Astrocyte (in vitro differentiated cells and primary cell): ENCODE measurements at places on chromosomes 12 and 14. TPM values are rescaled to one million over a fixed set of nuclear protein-coding genes. Genes with fewer than 3 reads are reported as not detected.

- H3K4me3 ChIP-seq = no peak overlapping the region
- no peaks in the 10 kb centered on the region for H3K4me1 ChIP-seq
- no peaks in the 10 kb centered on the region for H3K27me3 ChIP-seq
- H3K27ac ChIP-seq = no peak overlapping the region
- DNase-seq = no peak
- H3K36me3 ChIP-seq = no peaks in the 10 kb centered on the region
These were observed 26.2 kb downstream of the BRF1 start for GRCh38 chr14:105274637-105275036.

DNA sequence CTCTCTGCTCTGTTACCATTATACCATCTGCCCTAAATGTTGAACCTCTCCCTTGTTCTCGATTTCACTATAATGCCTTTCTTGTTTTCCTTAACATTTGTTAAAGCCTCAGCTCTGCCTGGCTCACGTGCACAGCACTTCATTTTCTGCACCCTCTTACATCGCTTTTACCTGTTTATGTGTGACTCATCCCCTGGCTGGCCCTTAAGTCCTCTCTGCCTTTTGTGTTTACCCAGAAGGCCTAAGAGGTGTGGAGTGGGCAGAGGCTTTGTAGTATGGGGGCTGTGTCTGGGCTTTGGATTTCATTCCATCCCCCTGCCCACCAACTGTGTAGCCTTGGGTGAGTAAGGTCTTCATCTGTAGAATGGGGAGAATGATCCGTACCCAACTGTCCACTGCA lies 36.5 kb downstream of the UBE3B start:
- H3K27ac ChIP-seq = no peak overlapping the region
- peaks cover 5% of the 10 kb centered on the region for H3K4me1 ChIP-seq
- H3K4me3 ChIP-seq = no peak overlapping the region
- H3K36me3 ChIP-seq = peaks cover 28% of the 10 kb centered on the region

GRCh38 chr12:120199595-120200306 lies 1.2 kb downstream of the RPLP0 start:
- peak overlapping the region; percentile 99 for H3K4me3 ChIP-seq
- peak overlapping the region; percentile 72 for H3K27ac ChIP-seq
- H3K27me3 ChIP-seq = no peaks in the 10 kb centered on the region
- peak; percentile 88 for DNase-seq
- H3K4me1 ChIP-seq = peaks cover 35% of the 10 kb centered on the region

DNA sequence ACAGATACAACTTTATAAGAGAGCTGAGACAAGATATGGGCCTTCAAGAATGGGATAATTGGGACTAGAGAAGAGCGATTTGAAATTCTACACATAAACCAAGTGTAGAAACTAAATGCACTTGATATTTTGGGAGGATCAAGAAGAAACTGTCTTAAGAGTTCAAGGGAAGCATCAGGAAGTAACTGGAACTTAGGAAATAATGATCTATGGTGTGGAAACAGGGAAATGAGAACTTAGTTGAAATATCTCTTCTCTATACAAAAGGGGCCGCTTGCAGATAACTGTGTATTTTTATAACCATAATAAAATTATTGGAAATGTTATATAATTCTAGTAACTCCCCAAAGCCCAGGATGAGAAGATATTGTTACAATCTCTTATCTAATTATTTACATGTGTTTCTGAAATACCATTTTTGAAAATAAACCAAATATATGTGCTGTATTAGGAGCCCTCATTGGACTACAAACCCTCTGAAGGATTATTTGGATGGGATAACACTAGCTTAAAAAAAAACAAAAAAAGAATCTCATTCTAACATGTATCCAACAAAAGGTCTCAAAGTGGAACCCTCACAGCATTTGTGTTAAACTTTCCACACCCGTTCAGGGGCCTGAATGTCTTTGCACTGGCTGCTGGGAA lies 84.7 kb upstream of the FLRT2 start:
- no peaks in the 10 kb centered on the region for H3K36me3 ChIP-seq
- no peak overlapping the region for H3K4me3 ChIP-seq
- DNase-seq = no peak

- H3K4me1 ChIP-seq = no peaks in the 10 kb centered on the region
- no peaks in the 10 kb centered on the region for H3K36me3 ChIP-seq
- H3K27me3 ChIP-seq = no peaks in the 10 kb centered on the region
- no peak for DNase-seq
These were observed 1669.3 kb upstream of the FLRT2 start for GRCh38 chr14:83860631-83861155.

DNA sequence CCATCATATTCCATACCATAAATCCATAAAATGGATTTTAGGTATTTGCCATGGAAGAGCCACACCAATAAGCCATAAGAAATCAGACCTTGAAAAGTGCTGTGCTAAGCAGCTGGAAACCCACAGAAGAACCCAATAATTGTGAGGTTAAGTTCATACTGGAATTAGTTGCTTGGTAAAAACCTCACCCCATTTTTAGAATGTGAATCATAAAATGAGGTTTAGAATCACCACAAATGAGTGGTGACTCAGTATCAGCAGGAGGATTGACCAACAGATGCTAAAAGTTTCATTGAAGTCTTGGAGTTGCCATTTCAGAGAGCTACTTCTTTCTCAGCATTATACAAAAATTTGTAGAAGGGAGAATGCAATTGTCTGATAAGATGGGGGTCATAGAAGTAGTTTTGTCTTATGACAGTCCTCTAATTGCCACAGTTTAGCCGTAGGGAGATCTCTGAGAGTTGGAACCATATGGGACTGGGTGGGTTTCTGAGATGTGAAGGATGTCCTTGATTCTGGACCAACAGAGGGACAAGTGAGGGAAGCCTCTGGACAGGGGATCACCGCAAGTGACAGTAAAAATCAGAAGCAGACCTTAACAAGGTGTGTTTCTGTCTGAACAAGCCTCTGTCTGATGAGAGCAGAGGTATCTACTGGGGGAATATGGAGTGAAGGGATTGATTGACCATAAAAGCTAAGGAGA lies 1.4 kb upstream of the STON2 start:
- peaks cover 27% of the 10 kb centered on the region for H3K4me1 ChIP-seq
- DNase-seq = peak; percentile 97
- H3K27me3 ChIP-seq = peaks cover 15% of the 10 kb centered on the region
- H3K27ac ChIP-seq = peak overlapping the region; percentile 84
- peak overlapping the region; percentile 41 for H3K4me3 ChIP-seq

DNA sequence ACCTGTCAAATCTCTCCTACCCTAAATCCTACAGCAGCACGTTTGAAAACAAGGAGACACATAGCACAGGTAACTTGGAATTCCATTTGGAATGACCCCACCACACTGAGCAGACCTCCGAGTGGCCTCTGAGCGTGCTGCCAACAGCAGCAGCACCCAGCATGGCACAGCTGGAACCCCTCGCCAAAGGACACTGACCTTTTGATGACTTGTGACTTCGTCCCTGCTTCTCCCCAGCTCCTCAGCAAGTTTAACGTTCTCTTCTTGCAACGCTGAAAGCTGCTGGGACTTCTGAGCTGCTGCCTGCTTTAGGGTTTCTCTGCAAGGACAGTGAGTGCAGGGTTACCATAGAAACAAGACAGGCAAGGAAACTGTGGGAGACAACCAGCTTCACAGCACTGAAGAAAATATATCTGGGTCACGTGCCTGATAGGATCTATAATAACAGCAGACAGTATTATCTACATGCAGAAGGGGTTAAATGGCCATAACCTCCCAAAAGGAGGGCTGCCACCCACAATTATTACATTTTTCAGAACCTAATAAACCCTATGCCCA lies 43.3 kb upstream of the VPS33A start:
- no peak overlapping the region for H3K27ac ChIP-seq
- no peaks in the 10 kb centered on the region for H3K4me1 ChIP-seq
- no peak for DNase-seq
- no peaks in the 10 kb centered on the region for H3K27me3 ChIP-seq
- peaks cover 6% of the 10 kb centered on the region for H3K36me3 ChIP-seq

GRCh38 chr14:75822522-75823141 lies 159.2 kb downstream of the TGFB3 start:
- peak; percentile 91 for DNase-seq
- H3K27me3 ChIP-seq = no peaks in the 10 kb centered on the region
- H3K4me3 ChIP-seq = no peak overlapping the region
- H3K27ac ChIP-seq = peak overlapping the region; percentile 88
- peaks cover 34% of the 10 kb centered on the region for H3K4me1 ChIP-seq

GRCh38 chr14:95183532-95184412 lies 26.4 kb upstream of the DICER1 start:
- no peak for DNase-seq
- H3K27me3 ChIP-seq = no peaks in the 10 kb centered on the region
- H3K4me1 ChIP-seq = no peaks in the 10 kb centered on the region
- no peak overlapping the region for H3K4me3 ChIP-seq

DNA sequence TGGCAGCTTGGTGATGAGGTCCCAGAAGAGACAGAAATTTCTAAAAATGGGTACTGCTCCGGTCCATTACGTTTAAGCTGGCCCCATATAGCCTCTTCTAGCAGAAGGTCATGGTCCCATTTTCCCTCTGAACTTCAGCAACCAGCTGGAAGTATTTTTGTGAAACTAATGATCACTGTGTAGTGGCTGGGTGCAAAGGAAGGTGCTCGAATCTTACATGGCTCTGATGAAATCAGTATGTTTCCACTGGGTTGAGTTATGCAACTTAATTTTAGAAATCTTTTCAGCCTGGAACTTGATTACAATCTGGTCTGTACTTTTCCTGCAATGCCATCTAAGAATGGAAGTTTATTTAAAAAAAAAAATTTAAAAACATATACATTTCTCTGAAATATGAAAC lies 228.5 kb downstream of the FOXN3 start:
- no peaks in the 10 kb centered on the region for H3K27me3 ChIP-seq
- peaks cover 3% of the 10 kb centered on the region for H3K36me3 ChIP-seq
- H3K4me1 ChIP-seq = peaks cover 13% of the 10 kb centered on the region
- H3K4me3 ChIP-seq = no peak overlapping the region

- no peaks in the 10 kb centered on the region for H3K4me1 ChIP-seq
- no peaks in the 10 kb centered on the region for H3K36me3 ChIP-seq
- DNase-seq = no peak
- H3K4me3 ChIP-seq = no peak overlapping the region
These were observed 22.8 kb downstream of the PPP1R36 start for GRCh38 chr14:64572386-64573104.

DNA sequence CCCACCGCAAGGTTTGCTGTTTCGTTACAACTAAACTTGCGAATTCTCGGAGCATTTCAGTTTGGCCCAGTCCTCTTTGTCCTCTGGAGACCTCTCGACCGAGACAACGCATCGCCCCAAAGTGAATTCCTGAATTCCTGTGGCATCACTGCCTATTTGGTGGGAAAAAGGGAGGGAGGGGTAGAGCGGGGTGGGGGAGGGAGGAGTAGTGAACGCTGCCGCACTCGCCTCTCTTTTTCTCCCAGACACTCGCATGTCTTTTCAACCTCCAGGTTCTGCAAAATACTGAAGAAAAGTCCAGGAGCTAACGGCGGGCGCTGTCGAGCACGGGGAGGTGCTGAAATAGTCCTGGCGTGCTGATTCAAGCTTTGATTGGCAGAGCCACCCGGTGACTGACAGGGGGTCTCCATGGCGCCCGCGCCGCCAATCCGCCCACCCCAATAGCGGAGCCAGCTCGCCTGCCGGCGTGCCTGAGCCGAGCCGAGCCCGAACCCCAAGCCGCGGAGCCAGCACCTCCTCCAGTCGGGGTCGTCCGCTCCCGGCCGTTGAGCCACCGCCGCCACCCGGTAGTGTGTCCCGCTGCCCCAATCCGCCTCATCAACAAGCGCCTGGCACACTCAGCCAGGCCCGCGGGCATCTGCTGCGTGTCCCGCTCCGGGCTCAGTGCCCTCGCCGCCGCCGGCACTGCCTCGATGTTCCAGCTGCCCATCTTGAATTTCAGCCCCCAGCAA lies at the start of gene SIX6:
SIX6 (plus strand) TSS at position 440 of the 731 bp plus-strand sequence; CDS start at position 693, 253 bp downstream.
- H3K27ac ChIP-seq = no peak within 1 kb of the TSS
- H3K4me1 ChIP-seq = no peaks in the 10 kb centered on the region
- H3K27me3 ChIP-seq = peaks cover 93% of the 10 kb centered on the region
- no peaks in the 10 kb centered on the region for H3K36me3 ChIP-seq
- H3K4me3 ChIP-seq = no peak within 1 kb of the TSS

- H3K4me3 ChIP-seq = no peak overlapping the region
- no peaks in the 10 kb centered on the region for H3K27me3 ChIP-seq
- no peak overlapping the region for H3K27ac ChIP-seq
- H3K4me1 ChIP-seq = no peaks in the 10 kb centered on the region
- DNase-seq = no peak
These were observed 18.0 kb upstream of the CATSPERB start for GRCh38 chr14:91749868-91750267.

DNA sequence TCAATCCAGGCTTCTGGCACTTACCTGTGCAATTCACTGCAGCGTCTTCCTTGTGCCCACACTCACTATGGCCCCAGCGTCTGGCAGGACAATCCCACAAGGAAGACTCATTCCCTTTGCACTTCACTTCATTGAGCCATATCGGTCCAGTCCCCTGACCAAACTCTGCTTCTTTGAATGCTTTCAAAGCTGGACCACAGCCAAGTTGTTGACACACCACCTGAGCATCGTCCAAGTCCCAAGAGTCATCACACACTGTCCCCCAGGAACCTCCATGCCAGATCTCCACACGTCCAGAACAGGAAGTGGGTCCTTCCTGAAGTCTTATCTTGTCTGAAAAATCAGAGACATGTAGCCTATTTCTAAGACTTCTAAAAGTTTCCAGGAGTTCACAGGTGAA lies 20.2 kb downstream of the CD163 start:
- H3K4me1 ChIP-seq = no peaks in the 10 kb centered on the region
- H3K27ac ChIP-seq = no peak overlapping the region
- no peaks in the 10 kb centered on the region for H3K27me3 ChIP-seq
- H3K4me3 ChIP-seq = no peak overlapping the region
- no peak for DNase-seq
- H3K36me3 ChIP-seq = no peaks in the 10 kb centered on the region

- no peak overlapping the region for H3K27ac ChIP-seq
- H3K4me1 ChIP-seq = no peaks in the 10 kb centered on the region
- H3K36me3 ChIP-seq = no peaks in the 10 kb centered on the region
- no peaks in the 10 kb centered on the region for H3K27me3 ChIP-seq
- no peak for DNase-seq
These were observed 1153.6 kb downstream of the FLRT2 start for GRCh38 chr14:86683561-86683960.

- no peaks in the 10 kb centered on the region for H3K4me1 ChIP-seq
- H3K27me3 ChIP-seq = no peaks in the 10 kb centered on the region
- H3K4me3 ChIP-seq = no peak overlapping the region
- H3K36me3 ChIP-seq = no peaks in the 10 kb centered on the region
These were observed 283.9 kb upstream of the PRICKLE1 start for GRCh38 chr12:42873401-42873800.

DNA sequence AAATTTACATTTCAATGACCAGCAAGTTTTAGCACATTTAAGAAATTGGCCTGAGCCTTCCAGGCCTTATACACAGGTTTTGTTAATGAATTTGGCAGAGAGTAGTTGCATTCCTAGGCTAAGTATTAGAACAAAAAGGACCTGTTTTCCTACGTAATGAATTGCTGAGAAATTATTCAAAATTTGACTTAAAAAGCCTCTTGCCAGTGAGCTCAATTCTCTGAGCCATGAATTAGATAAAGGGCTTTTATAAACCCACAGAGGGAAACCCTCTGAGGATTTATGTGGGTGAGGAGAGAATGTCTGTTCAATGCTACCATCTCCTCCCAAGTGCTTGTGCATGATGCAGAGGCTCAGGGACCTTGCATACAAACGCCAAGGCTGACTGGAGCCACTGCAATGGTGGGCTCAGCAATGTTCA lies 94.5 kb upstream of the PELI2 start:
- no peak for DNase-seq
- H3K4me3 ChIP-seq = no peak overlapping the region
- peaks cover 2% of the 10 kb centered on the region for H3K27me3 ChIP-seq
- H3K36me3 ChIP-seq = no peaks in the 10 kb centered on the region

GRCh38 chr14:25237845-25238244 lies 187.9 kb upstream of the STXBP6 start:
- no peak overlapping the region for H3K27ac ChIP-seq
- H3K27me3 ChIP-seq = no peaks in the 10 kb centered on the region
- H3K4me1 ChIP-seq = no peaks in the 10 kb centered on the region
- no peak for DNase-seq

The TMEM117 gene
- total RNA-seq = 10.6 and 13.1 TPM in 2 replicates

The REP15 gene
- total RNA-seq = 2.1 and 3.8 TPM in 2 replicates

The TECPR2 gene
- 19.9 and 23.1 TPM in 2 replicates for total RNA-seq

The ENDOU gene
- not detected in 2 replicates for total RNA-seq

The MYO1H gene
- total RNA-seq = not detected in 2 replicates

The FOXN4 gene
- not detected in 2 replicates for total RNA-seq
